Activated CD4-positive, alpha-beta memory T cell treated with anti-CD3 and anti-CD28 coated beads for 36 hours (primary cell): ENCODE measurements at places on chromosomes 7 and 10. TPM values are rescaled to one million over a fixed set of nuclear protein-coding genes. Genes with fewer than 3 reads are reported as not detected.

- H3K27ac ChIP-seq = no peak overlapping the region
- DNase-seq = peak; percentile 21
- H3K27me3 ChIP-seq = no peaks in the 10 kb centered on the region
- no peak overlapping the region for H3K4me3 ChIP-seq
Observed at GRCh38 chr7:80018941-80019808, 115.5 kb upstream of the GNAI1 start.

- no peak overlapping the region for H3K4me3 ChIP-seq
- no peak overlapping the region for H3K27ac ChIP-seq
- no peaks in the 10 kb centered on the region for H3K4me1 ChIP-seq
- no peak for DNase-seq
- no peaks in the 10 kb centered on the region for H3K27me3 ChIP-seq
- no peaks in the 10 kb centered on the region for H3K36me3 ChIP-seq
Observed at GRCh38 chr7:51267169-51267568, 49.4 kb downstream of the COBL start.

GRCh38 chr7:79528421-79528820 lies 75.0 kb upstream of the MAGI2 start:
- H3K4me3 ChIP-seq = no peak overlapping the region
- no peaks in the 10 kb centered on the region for H3K4me1 ChIP-seq
- H3K27me3 ChIP-seq = no peaks in the 10 kb centered on the region
- no peaks in the 10 kb centered on the region for H3K36me3 ChIP-seq

The CDCA7L gene
- 62.5 TPM for total RNA-seq
